ENCODE measurements at places on chromosomes 6 and 20.

GRCh38 chr6:48813836-48814235 lies 649.2 kb downstream of the MMUT start:
- no peak for DNase-seq

DNA sequence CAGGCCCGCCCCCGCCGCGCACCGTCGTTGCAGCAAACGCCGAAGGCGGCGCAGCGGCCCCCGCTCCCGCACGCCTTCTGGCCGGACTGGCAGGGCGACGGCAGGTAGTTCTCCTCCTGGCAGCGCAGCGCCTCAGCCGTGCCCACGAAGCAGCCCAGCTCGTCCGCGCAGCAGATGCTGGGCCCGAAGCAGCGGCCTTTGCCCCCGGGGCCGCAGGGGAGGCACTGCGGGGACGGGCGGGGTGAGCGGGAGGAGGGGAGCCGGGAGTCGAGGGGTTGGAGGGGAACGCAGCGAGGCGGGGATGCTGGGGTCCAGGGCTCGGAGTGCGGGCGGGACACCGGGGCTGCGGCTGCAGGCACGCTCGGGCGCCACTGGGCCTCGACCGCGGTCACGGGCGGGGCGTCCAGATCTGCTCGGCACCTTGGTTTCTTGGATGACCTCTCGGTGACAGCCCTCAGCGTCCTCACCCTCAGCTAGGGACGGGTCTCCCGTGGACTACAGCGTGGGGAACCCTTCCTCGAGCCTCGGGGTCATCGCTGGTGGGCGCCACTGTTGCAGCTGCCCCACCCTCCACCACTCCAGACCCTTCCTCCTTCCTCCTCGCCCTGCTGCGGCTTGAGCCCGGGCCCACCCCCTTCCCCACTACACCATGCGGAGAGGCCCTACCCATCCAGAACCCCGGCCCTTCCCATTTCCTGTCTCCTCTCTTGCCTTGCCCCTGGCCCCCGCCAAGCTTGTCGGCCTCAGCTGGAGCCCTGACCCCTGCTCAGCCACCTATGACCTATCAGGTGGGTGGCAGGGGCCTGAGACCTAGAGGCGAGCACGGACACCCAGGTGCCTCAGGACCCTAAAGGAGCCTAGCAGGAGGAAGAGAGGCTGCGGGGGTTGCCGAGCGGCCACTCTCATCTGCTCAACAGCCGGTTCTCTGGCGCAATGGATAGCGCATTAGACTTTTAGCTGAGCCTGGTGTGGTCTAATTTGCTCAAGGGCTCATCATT lies 1.3 kb downstream of the AVP start:
- DNase-seq: no peak

DNA sequence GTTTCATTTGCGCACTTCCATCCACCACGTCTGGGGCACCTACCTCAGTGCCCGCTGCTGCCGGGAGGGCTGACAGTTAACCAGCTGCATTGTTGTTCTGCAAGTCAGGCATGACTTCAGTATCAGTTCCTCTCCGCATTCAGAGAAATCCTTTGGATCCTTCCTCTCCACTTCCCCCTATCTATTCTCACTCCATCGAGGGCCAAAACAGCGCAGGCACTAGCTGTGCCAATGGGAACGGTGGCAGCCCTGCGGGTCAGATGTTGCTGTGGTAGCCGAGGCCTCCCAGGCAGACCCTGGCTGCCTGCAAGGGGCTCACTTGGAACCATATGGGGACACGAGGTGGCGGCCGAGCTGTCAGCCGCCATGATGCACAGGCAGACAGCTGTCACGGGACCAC lies 64.2 kb upstream of the INSM1 start:
- no peak for DNase-seq

- DNase-seq: no peak
These were observed 175.4 kb downstream of the IBTK start for GRCh38 chr6:82072121-82072521.

GRCh38 chr20:17992224-17992637 lies 23.4 kb downstream of the MGME1 start:
- DNase-seq: no peak

DNA sequence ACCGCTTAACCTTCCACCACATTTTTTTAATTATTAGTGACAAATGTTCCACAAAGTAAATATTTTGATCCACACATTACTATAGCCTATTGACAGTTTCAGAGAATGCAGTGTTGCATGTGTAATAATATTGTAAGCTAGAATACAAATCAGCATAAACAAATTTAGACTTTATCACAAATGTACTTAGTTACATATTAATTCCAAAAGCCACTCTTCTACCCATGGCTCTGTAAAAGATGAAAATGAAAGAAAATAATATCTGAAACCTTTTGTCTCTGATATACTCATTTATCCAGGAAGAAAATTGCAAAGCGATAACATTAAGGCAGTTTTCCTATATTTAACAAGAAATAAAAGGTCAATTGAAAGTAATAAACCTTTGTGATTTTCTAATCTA lies 954.0 kb upstream of the MAN1A1 start:
- DNase-seq: no peak

- DNase-seq: no peak
These were observed 26.2 kb downstream of the ZKSCAN8 start for GRCh38 chr6:28167926-28168325.

- DNase-seq: no peak
These were observed 33.5 kb downstream of the MYH7B start for GRCh38 chr20:34989118-34989517.

GRCh38 chr20:704726-705125 lies 29.1 kb upstream of the SCRT2 start:
- DNase-seq: no peak

DNA sequence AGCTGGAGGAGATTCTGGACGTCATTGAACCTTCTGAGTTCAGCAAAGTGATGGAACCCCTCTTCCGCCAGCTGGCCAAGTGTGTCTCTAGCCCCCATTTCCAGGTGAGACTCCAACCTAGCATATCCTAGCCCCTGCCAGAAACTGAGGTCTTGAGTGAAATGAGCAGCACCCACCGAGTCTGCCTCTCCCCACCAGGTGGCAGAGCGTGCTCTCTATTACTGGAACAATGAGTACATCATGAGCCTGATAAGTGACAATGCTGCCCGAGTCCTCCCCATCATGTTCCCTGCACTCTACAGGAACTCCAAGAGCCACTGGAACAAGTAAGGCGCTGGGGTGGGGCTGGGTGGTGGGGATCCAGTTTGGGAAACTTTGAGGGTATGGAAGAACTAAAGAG lies 4.6 kb downstream of the MEA1 start:
- DNase-seq: no peak

DNA sequence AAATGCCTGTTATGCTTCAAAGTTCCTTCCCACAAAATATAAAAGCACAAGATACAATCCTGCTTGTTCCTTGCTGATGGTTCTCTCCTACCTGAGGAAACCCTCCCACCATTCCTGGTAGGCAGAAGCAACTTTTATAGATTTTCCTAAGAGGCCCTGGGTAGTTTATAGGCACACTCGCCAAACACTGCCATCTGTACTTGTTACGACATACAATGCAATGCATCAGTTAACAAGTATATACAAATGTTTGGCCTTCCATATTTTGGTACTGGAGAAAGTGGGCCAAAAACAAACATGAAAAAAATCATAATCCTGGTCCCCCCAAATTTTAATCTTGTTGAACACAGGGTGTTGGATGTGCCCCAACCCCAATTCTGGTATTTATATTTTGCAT lies 16.6 kb downstream of the MCM9 start:
- no peak for DNase-seq

GRCh38 chr20:37956107-37956585 lies 53.2 kb downstream of the VSTM2L start:
- DNase-seq: no peak

DNA sequence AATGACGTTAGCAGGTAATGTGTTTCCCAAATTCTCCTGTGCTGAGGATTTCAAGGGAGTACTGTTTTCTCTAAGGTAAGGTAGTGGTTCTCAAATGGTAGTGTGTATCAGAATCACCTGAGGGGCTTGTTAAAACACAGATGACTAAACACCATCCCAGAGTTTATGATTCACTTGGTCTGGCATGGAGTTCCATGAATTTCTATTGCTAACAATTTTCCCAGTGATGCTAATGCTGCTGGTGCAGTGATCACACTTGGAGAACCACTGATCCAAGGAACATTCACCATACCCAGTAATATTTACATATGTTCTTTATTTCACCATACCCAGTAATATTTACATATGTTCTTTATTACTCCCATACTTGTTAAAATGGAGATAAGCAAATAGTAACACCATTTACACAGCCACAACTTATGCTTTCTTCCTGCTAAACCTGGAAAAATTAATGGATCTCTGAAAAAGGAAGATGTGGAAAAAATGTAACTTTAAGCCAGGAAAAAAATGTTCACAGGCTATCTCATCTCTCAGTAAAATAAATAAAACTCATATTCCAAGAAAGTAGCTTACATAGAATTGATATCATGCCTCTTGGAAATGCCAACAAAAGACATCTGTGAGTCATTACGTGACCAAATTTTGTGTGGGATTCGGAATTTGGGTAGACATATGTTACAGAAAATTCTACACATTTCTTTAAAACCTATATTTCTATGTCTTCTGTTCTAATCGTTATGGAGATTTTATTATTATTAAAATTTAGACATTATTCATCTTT lies 129.5 kb downstream of the MMUT start:
- no peak for DNase-seq

Measured in stimulated activated CD8-positive, alpha-beta memory T cell treated with anti-CD3 and anti-CD28 coated beads, Interleukin-4, amount 100 ng/mL, for 1 hour (primary cell).